NAMALWA (cell line): ENCODE measurements at places on chromosomes 6 and 20.
A peak's percentile ranks its signal among the peaks of the same experiment; 100 is the strongest.

DNA sequence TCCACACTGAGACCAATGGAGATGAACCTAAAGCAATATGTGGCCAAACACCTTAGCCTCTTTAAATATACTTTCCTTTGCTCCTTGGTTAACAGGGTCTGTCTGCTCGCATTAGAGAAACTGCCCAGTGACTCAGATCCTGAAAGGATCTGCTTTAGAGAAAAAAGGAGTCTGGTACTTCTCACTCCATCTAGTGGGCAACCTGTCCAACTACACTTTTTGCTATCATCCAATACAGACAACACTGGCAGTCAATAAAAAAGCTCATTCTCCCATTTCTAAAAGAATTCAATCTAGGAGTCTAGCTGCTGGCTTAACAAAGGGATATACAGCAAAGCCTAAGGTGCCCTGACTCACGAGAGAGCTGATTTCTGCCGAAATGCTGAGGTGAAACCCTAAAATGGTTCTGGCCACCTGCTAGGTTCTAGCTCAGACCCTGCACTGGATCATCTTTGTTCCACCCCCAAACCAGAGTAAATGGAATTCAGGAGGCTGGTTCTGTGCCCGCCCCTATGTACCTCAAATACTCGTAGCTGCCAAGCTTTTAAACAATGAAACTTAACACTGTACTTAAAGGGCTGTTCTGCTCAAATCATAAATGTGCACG, 11.5 kb downstream of the GNL1 start:
- DNase-seq, result peak; percentile 69

DNA sequence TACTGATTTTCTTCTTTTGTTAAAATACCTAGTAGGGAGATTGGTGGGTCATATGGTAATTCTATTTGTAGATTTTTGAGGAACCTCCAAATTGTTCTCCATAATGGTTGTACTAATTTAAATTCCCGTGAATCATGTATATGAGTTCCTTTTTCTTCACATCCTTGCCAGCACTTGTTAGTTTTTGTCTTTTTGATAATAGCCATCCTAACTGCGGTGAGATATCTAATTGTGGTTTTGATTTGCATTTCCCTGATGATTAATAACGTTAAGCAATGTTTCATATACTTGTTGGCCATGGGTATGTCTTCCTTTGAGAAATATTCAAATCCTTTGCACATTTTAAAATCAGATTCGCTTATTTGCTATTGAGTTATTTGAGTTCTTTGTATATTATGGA, 110.9 kb downstream of the JAG1 start:
- DNase-seq, result no peak

DNA sequence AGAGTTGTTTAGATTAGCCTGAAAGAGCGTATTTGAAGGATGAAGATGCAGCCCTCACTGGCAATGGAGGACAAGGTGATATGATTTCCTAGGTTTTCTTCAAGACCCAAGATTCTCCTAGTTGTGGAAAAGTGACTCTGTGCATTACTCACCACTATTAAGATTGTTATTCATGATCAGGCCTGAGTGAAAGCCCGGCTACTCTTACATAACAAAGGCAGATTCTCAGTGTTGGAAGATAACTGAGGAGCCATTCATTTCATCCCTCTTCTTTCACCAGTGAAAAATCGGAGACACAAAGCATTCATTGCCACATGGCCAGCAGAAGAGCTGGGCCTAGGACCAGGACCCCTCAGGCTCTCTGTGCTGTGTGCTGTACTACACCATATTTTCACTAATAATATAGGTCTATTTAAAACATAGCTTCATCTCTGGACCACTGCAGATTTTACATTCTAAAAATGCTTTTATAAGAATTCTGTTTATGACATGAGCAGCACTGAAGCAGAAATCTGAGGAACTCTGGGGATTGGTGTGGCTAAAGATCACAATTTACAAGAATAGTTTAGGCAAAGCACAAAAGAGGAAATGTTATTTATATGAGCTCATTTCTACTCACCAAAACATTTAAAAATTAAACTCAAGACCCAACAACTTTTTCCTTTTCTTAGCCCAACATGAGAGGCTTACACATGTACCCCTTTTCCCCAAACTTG, 181.9 kb upstream of the CCN2 start:
- peak; percentile 45 for DNase-seq

DNA sequence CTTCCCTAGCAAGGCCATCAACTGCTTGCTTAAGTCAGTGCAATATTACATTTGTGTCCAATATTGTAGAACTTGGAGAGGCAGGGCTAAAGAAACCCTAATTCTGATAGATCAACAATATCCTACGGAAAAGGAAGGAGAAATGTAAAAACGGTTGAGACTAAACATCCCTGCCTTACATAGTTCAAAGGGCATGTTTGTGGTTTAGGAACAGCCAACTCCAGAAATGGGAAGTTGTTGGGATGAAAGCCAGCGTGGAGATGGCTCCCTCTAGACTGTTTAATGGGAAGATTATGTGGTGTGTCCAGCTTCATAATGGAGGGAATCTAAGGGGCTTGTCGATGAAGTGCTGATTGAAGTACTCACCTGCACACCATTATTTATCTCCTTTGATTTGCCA, 145.3 kb upstream of the TENT5A start:
- DNase-seq, result no peak

GRCh38 chr6:26087284-26088115, at the start of gene HFE:
HFE (plus strand) TSS chr6:26087429; CDS start chr6:26087441, 12 bp downstream.
- no peak for DNase-seq

- DNase-seq, result no peak
Observed at GRCh38 chr6:169862043-169862891, 110.8 kb downstream of the ERMARD start.

DNA sequence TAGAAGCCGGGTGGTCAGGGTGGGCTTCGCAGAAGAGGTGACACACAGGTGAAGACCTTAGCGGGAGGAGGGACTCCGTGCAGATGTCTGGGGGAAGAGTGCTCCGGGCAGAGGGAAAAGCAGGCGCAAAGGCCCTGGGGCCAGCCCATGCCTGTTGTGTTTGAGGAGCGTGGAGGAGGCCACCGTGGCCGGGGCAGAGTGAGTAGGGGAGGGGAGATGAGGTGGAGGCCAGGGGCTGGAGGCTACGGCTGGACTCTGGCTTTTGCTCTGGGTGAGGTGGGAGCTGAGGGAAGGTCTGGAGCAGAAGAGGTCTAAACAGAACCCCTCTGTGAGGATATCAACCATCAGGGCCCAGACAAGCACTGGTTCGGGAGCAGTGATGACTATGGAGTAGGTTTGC, 244.0 kb downstream of the PREX1 start:
- DNase-seq, result no peak

- peak; percentile 57 for DNase-seq
Observed at GRCh38 chr6:26543953-26544352, 5.8 kb downstream of the HMGN4 start.

DNA sequence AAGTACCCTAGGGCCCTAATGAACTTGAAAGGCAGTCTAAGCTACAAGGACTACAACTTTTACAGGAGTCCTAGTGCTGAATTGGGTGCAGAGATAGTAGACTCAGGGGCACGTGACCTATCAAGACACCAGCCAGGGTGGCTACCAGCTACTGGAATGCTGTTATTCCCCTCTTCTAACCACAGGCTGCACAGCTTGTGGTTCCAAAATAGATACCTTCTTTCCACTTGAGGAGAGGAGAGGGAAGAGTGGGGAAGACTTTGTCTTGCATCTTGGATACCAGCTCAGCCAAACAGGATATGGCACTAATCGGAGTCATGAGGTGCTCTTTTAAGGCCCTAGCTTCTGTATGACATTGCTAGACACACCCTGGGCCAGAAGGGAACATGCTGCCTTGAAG, 60.0 kb upstream of the MTRF1L start:
- DNase-seq, result no peak

DNA sequence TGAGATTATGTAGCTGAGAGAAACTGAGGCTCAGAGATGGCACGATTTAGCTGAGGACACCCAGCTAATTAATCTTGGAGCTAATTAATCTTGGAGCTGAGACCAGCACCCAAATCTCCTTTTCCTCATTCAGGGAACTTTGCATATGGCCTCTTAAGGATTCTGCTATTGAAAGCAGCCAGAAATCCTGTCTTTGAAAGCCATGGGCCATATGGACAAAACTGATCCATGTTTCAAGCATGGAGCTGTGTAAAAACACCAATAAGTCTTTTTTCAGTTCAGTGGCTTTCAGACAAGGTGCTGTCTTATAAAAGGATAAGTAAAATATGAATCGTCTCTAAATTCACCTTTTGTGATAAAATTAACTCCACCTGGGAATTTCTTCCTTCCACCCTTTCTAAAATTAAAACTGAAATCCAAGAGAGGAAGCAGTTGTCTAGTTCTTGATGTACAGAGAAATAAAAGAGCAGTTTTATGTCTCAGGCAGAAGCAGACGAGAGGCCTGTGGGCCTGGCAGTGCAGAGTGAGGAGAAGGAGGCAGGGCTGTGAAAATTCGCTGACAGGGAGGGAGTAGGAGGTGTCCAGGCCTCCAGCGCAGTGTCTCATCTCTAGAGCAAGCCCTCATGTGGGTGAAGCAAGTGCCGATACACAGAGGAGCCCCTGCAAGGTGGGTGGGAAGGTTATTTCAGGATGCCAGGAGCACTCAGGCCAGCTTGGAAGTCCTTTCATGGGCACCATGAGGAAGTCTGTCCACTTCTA, 266.9 kb downstream of the UST start:
- DNase-seq, result no peak

DNA sequence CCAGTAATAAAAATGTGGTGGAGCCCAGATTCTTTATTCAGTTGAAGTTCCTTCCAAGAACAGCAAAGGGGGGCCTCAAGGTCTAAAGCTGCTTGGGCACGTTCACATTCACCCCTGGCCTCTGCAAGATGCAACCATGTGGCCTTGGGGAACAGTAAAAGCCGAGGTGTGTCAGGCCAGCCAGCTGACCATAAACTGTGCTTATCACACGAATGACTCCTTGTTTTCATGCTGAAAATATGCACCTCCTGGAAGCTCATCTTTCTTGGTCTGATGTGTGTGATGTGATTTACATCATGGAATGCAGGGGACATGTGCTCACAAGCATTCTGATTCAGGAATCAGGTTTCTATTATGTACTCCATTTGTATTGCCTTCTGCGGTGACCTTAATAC, 211.6 kb upstream of the MARCKS start:
- no peak for DNase-seq

DNA sequence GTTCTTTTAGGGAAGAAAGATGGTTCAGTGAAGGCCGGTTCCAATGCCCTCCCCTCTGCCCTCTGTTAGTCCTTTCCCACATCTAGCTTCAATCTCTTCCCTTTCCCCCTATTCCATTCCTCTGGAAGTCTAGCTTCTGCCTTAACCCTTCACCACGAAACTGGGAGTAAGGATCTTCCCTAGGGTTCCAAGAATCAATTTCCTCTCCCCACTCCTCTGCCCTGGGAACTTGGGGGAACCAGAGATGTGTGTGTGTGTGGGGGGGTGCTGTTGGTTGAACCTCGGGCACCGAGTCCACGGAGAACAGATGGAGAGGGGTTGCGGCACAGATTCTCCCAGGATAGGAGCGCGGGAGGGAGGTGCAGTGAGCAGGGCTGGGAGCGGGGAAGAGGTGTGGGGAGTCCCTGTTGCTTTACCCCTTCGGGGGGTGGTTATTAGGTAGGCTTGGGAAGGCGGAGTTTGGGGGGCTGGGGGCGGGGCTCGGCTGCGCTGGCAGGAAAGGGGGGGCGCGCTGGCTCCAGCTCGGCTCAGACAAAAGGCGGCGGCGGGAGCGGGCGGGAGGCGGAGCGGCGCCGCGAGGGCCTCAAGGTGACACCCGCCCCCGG, at the start of gene TMEM151B:
Gene TMEM151B (plus strand): TSS at position 530 of the 605 bp plus-strand sequence. CDS start 293 bp downstream, outside the sequence.
- DNase-seq, result no peak

DNA sequence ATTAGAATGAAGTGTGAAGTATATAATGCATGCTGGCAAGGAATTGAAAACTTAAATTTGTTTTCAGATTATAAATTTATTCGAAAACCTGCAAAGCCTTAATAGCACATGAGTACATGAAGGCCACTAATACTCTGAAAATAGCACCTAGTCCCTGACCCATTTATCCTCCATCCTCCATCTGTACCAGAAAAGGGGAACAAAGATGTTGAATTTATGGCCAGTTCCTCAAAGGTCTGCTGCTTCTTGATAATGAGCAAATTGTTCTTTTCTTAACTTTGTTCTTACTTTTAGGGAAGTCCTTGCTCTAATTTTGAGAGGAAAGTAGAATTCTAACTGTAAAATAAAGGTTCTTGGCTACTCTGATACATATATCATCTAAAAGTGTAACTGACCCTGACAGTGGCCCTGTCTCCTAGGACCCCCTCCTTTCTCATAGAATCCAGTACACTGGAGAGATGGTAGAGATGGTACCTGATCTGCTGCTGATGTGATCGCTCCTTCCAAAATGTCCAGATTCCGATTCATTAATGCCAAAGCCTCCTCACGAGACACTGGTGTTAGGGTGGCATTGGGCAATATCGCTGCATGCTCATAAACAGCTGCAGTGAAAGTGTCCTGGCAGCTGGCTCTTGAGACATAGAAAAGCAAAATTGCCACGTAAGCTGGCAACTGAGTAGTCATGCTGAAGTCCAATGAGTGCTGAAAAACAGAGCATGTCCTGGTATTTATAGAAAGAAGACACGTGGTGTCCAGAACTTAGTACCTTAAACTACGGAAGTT, at the start of gene VNN1:
Gene VNN1 (minus strand): TSS at position 704 of the 783 bp plus-strand sequence. CDS start 20 bp downstream, at position 684.
- DNase-seq, result peak; percentile 24

- DNase-seq, result peak; percentile 44
Observed at GRCh38 chr6:40852779-40853373, 186.1 kb downstream of the UNC5CL start.

DNA sequence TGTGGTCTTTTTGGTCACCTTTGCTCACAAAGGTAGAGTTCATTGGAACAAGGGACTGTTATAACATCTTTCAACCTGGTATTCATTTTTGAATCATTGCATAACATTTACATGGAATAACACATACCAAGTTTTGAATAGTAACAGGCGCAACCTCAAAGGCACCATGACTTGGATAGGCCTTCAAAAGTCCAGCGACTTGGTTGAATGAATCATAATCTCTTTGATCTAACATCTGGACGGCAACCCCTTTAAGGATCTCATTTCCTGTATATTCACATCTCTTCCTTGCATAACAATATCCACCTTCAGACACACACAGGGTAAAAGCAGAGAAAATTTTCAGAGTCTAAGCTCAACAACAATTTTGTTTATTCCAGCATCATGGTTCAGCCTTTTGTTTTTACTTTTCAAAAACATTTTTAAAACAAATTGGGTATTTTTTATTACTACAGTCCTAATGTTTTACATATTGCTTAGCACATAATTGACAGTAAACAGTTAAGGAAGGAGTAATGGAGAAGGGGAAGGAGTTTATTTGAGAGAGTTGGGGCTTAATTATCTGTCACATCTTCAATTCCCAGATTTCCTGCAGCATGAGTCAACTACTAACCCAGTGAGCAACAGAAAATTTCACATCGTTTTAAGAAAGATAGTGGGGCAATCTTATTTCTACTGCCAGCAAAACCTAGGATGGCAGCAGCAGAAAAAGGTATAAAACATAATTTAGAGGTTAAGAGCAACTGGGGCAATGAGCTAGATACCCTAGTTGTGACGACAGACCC, 41.8 kb upstream of the F13A1 start:
- DNase-seq, result peak; percentile 15

- no peak for DNase-seq
Observed at GRCh38 chr6:714100-714499, 21.2 kb upstream of the EXOC2 start.
